ENCODE measurements at places on chromosomes 16 and 17.

- DNase-seq = no peak
Observed at GRCh38 chr17:44084131-44084538, 13.6 kb downstream of the G6PC3 start.

DNA sequence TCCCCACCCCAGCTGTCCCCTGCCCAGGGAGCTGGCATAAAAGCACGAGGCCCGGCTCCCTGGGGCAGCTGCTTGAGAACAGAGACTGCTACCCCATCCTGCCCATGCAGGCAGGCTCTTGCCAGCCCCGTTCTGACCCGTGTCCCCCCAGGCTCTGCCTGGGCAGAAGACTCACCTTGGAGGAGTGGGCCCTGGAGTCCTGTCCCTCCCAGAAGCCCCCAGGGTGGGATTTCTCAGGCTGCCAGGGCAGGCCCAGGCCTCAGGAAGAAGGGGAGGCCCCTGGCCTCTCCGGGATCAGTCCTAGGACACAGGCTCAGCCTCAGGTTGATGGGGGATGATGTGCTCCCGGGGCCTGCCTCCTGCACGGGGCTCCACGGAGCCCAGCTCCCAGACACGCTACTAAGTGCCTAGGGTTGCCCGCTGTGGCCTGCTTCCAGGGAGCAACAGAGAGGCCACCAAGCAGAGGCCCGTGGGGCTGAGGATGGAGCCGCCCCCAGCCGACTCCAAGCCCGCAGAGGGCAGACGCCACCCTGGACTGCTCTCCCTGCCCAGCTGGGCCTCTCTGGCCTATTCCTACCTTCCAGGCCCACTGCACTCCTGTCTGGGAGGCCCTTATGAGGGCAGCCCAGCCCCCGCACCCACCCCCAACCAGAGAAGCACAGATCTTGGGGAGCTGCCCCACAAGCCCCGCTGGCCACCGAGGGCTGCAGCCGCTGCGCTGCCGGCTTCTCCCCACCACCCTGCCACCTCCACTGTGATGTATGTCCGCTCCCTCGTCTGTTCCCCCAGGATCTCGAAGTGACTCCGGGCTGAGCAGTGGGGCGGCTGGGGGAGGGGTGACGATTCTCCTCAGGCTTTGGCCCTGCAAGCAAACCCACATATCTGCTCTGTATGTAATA lies 1.7 kb downstream of the NME3 start:
- DNase-seq = no peak

GRCh38 chr16:15601212-15601879 lies 41.6 kb downstream of the MARF1 start:
- DNase-seq = no peak

GRCh38 chr17:71117466-71117865 lies 948.1 kb downstream of the KCNJ2 start:
- no peak for DNase-seq

- no peak for DNase-seq
Observed at GRCh38 chr17:38748149-38748891, at the start of gene PCGF2. PCGF2 (minus strand) TSS chr17:38748336; CDS start chr17:38740402, 7,934 bp downstream.

DNA sequence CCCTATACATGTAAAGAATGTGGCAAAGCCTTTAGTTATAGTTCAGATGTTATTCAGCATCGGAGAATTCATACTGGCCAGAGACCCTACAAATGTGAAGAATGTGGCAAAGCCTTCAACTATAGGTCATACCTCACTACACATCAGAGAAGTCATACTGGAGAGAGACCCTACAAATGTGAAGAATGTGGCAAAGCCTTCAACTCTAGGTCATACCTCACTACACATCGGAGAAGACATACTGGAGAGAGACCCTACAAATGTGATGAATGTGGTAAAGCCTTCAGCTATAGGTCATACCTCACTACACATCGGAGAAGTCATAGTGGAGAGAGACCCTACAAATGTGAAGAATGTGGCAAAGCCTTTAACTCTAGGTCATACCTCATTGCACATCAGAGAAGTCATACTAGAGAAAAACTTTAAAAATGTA lies 42.5 kb downstream of the ZNF267 start:
- DNase-seq = no peak

DNA sequence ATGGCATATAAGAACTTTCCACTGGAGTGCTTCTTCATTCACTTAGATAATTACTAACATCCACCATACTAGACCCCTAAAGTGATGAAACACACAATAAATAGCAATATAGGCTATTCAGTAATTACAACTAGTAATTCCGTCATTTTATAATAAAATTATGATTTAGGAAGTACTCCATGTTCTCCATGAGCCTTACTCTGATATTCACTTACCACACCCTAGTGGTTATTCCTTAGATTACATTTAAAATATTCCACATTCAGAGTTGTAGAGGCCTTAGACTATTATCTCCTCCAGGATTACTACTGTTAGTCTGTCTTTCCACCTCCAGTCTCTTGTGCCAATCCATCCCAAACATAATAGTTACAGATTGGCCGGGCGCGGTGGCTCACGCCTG lies 62.4 kb downstream of the STH start:
- no peak for DNase-seq

DNA sequence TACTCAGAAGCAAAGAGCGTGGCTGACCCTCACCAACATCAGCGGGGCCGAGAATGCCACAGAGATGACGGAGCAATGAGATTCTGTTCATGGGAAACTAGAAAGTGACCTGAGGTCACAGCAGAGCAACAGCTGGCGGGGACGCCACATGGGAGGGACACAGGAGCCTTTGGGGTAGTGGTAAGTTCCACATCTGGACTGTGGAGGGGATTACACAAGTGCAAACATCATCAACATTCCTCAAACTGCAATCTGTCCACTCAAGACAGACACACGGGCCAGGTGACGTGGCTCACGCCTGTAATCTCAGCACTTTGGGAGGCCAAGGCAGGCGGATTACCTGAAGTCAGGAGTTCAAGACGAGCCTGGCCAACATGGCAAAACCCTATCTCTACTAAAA lies 11.2 kb downstream of the HAGH start:
- DNase-seq = no peak

GRCh38 chr17:31444026-31444425 lies 52.6 kb downstream of the RAB11FIP4 start:
- DNase-seq = no peak

- no peak for DNase-seq
Observed at GRCh38 chr16:79247386-79247785, 353.2 kb downstream of the MAF start.

GRCh38 chr17:75242461-75243042 lies 18.9 kb downstream of the GGA3 start:
- peak; percentile 33 for DNase-seq

- no peak for DNase-seq
Observed at GRCh38 chr17:82780971-82781893, 29.4 kb downstream of the TBCD start.

DNA sequence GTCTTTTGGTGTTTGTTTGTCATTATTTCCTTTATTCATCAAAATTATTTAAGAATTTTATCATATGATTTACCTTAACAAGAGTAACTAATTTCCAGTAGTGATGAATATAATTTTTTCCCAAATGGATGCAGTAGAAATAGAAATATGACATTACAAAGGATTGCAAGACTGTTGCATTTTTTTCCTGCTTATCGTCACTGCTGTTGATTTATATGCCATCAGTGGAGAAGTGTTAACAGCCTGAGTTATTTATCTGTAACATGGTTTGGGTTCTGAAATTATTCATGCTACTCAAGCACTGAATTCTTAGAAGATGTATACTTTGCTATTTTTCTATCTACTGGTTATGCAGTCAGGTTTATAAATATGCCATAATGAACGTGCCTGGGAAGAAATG lies 68.6 kb downstream of the TMEM100 start:
- DNase-seq = no peak

GRCh38 chr17:45784293-45784740 lies at the start of gene CRHR1:
CRHR1 (plus strand) TSS chr17:45784320; CDS start chr17:45784545, 225 bp downstream.
- DNase-seq = no peak

- no peak for DNase-seq
Observed at GRCh38 chr16:61547626-61548025, 488.6 kb downstream of the CDH8 start.

- no peak for DNase-seq
Observed at GRCh38 chr17:55116440-55116914, 147.9 kb downstream of the STXBP4 start.

GRCh38 chr17:32783602-32784001 lies 93.3 kb downstream of the MYO1D start:
- DNase-seq = peak; percentile 45

DNA sequence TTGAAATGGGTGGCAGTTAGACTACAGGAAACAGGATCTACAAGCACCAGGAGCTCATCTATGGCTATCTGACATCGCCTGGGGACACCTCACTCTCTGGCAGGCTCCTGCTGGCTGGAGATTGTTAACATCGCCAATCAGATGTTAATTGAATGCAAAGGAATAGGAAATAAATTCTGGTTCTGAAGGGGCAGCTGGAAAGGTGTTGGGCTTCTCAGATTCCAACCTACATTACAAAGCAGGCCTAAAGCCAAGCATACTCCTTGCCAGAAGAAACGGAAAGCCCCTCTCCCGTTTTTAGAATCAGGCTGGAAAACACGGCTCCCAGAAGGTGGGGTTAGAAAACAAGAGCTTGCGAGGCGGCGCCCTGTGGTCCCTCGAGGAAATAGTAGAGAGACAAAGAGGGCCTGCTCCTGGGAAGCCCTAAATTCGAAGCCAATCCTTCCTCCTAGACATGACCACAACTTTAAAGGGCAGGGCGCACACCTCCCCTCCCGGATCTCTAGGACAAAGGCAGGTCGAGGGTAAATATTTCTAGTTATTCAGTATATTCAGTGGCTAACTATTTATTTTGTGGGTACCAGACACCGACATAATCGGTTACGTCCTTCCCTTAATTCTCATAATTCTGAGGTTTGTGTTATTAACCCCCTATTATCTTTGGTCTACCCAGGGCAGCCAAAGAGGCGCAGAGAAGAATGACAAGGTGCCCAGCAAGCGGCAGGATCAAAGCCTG lies 763 bp upstream of the TOM1L1 start:
- DNase-seq = no peak

DNA sequence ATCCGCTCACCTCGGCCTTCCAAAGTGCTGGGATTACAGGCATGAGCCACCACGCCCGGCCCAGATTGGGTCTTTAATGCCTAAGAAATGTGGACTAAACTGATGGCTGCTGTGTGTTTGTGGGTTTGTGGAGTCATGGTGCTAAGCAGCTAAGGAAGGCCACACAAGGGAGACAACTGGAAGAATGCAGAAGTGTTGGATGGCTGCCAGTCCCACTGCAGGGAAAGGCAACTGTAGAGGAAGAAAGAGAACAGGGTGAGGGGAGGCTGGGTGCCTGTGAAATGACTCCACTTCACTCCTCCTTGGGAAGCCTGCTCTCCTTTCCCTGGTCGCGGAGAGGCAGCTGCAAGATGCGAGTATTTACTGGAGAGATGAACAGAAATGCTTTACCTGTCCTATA lies 23.5 kb upstream of the SIAH1 start:
- DNase-seq = no peak

- no peak for DNase-seq
Observed at GRCh38 chr17:21361020-21361809, 14.9 kb upstream of the KCNJ12 start.

- no peak for DNase-seq
Observed at GRCh38 chr17:179781-180380, 1.6 kb downstream of the DOC2B start.

DNA sequence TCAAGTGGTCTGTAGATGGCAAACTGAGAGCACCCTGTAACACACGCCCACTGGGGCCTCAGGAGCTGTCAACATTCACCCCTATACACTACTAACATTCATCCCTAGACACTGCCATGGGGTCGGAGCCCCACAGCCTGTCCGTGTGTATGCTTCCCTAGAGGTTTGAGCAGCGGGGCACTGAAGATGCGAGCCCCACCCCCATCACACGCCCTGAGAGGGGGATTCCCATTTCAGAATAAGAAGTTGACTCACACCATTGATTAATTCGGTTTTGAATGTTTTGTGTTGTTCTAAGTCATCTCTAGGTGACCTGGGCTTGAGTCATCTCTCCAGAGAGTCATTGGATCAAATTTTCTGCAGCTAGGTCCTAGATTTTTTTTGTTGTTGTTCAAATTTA lies 37.3 kb upstream of the MMD start:
- DNase-seq = no peak

- DNase-seq = no peak
Observed at GRCh38 chr16:89955001-89955685, 6.6 kb downstream of the DEF8 start.

GRCh38 chr17:39549747-39550573 lies 57.8 kb downstream of the NEUROD2 start:
- DNase-seq = no peak

- DNase-seq = no peak
Observed at GRCh38 chr17:66654106-66654740, 180.7 kb upstream of the CACNG5 start.

DNA sequence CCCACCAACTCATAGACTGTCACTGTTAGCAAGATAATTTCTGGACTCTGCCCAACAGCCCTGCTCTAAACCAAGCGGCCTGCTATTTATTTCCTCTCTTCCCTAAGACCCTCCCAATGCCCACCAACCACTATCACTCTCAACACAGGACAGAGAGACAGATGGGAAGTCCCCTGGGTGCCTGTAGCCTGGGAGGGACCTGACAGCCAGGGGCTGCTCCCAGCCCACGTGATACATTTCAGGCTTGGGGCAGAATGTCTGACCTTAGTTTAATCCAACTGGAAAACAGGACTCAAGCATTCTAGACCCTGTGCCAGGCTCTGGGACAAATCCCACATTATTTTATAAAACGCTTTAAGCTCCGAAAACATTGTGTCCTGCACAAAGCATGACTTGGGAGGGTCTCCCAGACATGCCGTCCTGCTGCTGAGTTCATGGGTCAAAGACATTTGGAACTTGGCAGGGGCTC lies 23.6 kb downstream of the XYLT1 start:
- DNase-seq = no peak

DNA sequence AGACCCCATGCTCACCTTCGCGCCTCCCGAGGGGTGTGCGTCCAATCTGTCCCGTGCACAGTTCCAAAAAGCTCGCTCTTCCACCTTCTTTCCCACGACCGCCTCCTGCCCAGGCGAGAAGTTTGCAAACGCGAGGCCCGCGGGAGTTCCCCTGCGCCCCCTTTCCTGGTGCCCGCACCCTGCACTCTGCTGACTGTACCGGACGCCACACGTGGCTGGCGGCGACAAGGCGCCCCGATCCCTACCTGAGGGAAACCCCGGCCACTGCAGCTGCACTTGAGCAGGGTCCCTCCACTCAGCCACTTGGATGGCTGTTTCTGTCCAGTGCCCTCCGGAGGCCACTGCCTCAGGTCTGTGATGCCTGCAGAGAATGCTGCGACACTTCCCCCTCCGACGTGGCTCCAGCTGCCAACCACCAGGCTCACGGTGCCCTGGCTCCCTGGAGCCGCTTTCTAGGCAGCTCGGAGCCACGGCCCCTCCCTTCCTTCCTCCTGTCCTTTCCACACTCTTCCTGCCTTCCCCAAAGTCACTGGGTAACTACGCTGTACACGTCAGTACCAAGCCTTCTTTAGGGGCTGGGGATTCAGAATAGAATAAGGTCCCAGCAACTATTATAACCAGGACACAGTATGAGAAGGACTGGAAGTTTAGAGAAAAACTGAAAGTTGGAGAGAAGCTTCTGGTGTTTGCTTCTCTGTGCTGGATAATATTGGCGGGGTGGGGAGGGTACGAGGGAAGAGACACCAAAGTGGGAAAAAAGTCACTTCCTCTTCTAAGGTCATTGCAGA lies at the start of gene MLKL:
MLKL (minus strand) TSS at position 425 of the 788 bp plus-strand sequence. CDS start 5,105 bp downstream, outside the sequence.
- peak; percentile 64 for DNase-seq

- no peak for DNase-seq
Observed at GRCh38 chr17:78822552-78822951, 18.1 kb downstream of the USP36 start.

- DNase-seq = no peak
Observed at GRCh38 chr16:77896415-77897128, 108.2 kb downstream of the VAT1L start.

GRCh38 chr16:72415379-72415778 lies 243.4 kb upstream of the PMFBP1 start:
- no peak for DNase-seq
